ENCODE measurements at places on chromosomes 4 and X. TPM values are rescaled to one million over a fixed set of nuclear protein-coding genes. Genes with fewer than 3 reads are reported as not detected.

- H3K4me1 ChIP-seq: no peaks in the 10 kb centered on the region
- no peak overlapping the region for H3K27ac ChIP-seq
- H3K4me3 ChIP-seq: no peak overlapping the region
- DNase-seq: no peak
Observed at GRCh38 chr4:186487726-186488125, 67.6 kb downstream of the MTNR1A start.

GRCh38 chr4:97577004-97577403 is 566.3 kb downstream of the STPG2 start:
- DNase-seq: no peak
- H3K27ac ChIP-seq: no peak overlapping the region
- no peaks in the 10 kb centered on the region for H3K4me1 ChIP-seq
- no peaks in the 10 kb centered on the region for H3K27me3 ChIP-seq
- no peaks in the 10 kb centered on the region for H3K36me3 ChIP-seq
- H3K4me3 ChIP-seq: no peak overlapping the region

- no peaks in the 10 kb centered on the region for H3K27me3 ChIP-seq
- H3K27ac ChIP-seq: no peak overlapping the region
- H3K4me3 ChIP-seq: no peak overlapping the region
- no peak for DNase-seq
- no peaks in the 10 kb centered on the region for H3K36me3 ChIP-seq
Observed at GRCh38 chr4:133968174-133968573, 233.4 kb downstream of the PABPC4L start.

DNA sequence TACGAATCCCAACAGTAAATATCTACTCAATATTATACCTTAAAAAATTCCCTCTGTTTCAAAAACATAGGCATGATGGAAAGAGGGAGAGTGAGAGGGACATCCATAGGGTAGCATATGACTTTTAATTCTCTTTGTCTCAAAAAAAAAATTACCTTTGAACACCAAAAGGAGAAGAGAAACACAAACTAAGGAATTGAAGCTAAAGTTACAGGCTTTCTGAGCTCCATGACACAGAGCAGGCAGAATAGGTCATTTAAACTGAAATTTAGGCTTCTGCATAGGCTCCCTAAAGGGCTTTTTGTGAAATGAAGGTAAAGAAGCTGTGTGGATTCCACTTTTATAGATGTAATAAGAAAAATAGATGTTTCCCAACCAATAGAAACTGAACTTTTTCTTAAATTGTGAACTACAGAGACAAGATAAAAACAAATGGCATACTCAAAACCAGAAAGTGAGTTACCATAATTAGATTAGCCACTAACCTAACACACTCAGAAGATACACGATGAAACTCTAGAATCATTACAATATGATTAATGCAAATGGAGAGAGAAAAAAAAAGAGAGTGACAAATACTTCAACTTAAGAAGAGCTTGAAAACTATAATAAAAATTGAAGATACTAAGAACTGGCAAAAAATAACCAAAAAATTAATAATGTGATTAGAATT is 584.6 kb downstream of the GABRG1 start:
- H3K36me3 ChIP-seq: no peaks in the 10 kb centered on the region
- DNase-seq: no peak
- no peaks in the 10 kb centered on the region for H3K27me3 ChIP-seq
- no peak overlapping the region for H3K27ac ChIP-seq
- no peak overlapping the region for H3K4me3 ChIP-seq

DNA sequence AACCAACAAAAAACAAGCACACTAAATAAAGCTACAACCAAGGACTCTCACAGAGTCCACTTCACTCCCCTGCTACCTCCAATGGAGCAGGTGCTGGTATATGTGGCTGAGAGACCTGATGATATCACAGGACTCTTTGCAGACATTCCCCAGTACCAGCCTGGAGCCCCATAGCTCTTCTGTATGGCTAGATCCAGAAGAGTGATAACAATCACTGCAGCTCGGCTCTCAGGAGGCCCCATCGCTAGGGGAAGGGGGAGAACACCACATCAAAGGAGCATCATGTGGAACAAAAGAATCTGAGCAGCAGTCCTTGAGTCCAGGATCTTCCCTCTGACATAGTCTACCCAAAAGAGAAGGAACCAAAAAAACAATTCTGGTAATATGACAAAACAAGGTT is 237.1 kb upstream of the TLL1 start:
- H3K27me3 ChIP-seq: no peaks in the 10 kb centered on the region
- H3K4me1 ChIP-seq: no peaks in the 10 kb centered on the region
- H3K4me3 ChIP-seq: no peak overlapping the region
- H3K27ac ChIP-seq: no peak overlapping the region
- H3K36me3 ChIP-seq: no peaks in the 10 kb centered on the region

- DNase-seq: no peak
- no peak overlapping the region for H3K27ac ChIP-seq
- no peaks in the 10 kb centered on the region for H3K4me1 ChIP-seq
Observed at GRCh38 chr4:155745984-155746383, 12.8 kb upstream of the GUCY1B1 start.

The GPR143 gene
- 4.6 TPM for total RNA-seq

The NDST3 gene
- not detected for total RNA-seq
